ENCODE measurements at places on chromosomes 13 and 19.

DNA sequence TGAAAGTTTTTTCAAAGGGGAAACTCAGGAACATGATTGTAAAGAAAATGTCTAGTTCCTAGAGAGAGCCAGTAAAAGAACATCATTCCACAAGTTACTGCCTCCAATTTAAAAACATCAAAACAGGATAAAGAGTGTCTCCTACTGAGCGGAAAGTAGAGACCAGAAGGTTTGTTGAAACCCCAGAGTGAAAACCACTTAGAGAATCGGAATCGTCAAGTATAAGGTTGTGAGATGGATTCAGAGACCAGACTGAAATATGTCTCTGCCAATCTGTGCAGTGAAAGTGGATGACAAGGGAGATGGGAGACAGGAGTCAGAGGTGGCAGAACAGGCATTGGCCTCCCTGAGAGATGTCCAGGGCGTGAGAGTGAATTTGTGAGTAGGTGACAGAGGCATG lies 133.4 kb downstream of the GPC6 start:
- no peak for DNase-seq

- DNase-seq = peak; percentile 99
These were observed 107.2 kb downstream of the CACNA1A start for GRCh38 chr19:13398780-13399726.

DNA sequence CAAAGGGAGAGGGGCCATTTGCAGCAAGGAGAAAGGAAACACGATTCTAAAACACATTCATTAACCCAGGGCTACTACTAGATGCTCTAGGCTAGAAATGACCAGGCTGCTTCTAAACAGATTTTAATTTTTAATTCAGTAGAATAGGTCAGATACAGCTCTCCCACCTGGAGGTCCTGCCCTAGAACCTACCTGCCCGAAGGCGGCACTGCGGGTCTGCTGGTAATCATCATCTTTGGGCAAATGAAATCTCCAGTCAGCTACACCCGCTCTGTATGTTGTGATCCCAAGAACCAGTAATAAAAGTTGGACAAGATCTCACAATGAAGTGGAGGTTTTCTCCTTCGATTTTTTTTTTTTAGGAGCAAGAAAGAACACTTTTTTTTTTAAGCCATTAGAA lies 345.3 kb downstream of the ENOX1 start:
- no peak for DNase-seq

GRCh38 chr13:49939321-49939720 lies 3.2 kb upstream of the SPRYD7 start:
- no peak for DNase-seq

DNA sequence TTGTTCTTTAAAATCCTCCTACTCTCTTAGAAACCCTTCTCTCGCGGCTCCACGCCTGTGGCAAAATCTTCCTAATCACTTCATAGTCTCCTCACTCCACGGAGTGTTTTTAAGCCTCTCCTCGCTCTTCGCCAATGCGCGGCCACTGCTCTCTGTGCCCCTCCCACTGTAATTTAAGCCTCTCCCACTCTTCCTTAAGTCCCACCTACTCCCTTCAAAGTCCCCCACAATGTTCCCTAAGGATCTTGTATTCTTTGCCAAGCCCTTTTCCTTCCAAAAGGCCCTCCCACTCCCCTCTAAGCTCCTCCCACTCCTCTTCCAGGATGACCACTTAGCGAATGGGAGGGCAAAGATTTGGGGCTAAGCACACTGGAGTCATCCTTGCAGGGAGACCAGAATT lies 1.3 kb downstream of the FIZ1 start:
- DNase-seq = no peak

GRCh38 chr13:99357131-99357596 lies 50.0 kb upstream of the GPR183 start:
- peak; percentile 10 for DNase-seq

GRCh38 chr19:38384209-38385027 lies 3.4 kb downstream of the GGN start:
- no peak for DNase-seq

- DNase-seq = no peak
These were observed 77.9 kb downstream of the SPACA7 start for GRCh38 chr13:112453874-112454647.

DNA sequence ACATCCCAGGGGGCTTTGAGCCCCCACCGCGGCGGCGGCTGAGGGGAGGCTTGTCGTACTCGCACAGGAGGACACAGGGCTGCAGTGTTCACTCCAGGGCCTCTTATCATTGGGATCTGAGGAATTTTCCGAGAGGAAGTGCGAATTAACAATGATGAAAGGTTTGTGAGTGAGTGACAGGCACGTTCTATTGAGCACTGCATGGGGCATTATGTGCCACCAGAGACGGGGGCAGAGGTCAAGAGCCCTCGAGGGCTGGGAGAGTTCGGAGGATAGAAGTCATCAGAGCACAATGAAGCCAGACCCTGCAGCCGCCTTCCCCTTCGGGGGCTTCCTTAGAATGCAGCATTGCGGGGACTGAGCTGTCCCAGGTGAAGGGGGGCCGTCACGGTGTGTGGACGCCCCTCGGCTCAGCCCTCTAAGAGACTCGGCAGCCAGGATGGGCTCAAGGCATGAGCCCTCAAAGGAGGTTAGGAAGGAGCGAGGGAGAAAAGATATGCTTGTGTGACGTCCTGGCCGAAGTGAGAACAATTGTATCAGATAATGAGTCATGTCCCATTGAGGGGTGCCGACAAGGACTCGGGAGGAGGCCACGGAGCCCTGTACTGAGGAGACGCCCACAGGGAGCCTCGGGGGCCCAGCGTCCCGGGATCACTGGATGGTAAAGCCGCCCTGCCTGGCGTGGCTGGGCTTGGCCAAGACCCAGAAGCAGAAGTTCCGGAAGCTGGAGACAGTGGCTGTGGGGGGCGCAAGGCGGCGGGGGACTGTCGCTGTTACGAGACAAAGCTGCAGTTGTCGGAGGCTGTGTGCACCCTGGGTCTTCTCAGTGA lies 53.9 kb downstream of the MCF2L start:
- no peak for DNase-seq

DNA sequence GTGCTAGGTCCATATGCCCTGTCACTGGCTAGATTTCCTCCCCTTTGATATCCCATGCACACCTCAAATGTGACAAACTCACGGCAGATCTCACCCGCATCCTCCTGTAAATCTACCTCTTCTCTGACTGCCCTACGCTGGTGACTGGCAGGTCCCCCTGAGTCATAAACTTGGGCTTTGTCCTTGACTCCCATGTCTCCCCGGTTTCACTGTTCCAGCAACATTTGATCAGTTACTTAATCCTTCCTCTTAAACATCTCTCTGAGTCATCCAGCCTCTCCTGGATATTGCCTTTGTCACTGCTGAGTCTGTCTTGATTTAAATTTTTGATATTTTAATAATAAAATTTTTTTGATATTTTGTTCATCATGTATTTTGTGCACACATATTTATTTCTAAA lies 26.5 kb downstream of the FAM216B start:
- DNase-seq = no peak

- no peak for DNase-seq
These were observed 6.6 kb upstream of the NUMBL start for GRCh38 chr19:40697007-40697406.

Data from HS-5 (cell line).